ENCODE measurements at places on chromosomes 1 and 21.

DNA sequence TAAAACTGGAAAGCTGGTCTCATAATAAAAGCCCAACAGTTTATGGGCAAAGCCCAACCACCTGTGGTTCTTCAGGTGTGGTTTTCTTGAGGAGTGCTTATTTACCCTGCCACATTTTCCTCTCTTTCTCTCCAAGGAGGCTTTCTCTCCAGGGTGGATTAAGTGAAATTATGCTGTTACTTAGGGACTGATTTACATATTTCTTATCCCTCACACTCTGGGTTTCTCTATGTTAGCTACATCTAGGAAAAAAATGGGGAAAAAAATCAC lies 4.8 kb downstream of the TBX19 start:
- no peak for DNase-seq

GRCh38 chr1:245751116-245751515 lies 596.3 kb downstream of the KIF26B start:
- no peak for DNase-seq

- DNase-seq, result no peak
These were observed 58.0 kb downstream of the NKAIN1 start for GRCh38 chr1:31181515-31182343.

- DNase-seq, result no peak
These were observed 59.6 kb downstream of the USP24 start for GRCh38 chr1:55155522-55155921.

GRCh38 chr1:44592208-44593145 lies 81.8 kb downstream of the TMEM53 start:
- DNase-seq, result no peak

DNA sequence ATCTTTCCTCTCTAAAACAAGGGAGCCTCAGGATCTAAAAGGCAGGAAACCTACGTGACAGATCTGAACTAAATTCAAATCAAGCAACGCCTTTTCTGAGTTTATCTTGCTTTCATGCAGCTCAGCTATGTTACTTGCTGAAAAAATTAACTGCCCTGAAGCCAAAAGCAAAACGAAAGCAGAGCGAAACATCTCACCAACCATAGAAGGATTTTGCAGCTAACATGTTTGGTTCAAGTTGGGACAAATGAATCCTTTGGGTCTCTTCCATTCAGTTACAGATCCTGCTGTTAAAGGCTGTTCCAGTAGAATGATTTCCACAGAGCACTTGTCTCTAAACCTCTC lies 482 bp downstream of the SLC2A5 start:
- no peak for DNase-seq

- no peak for DNase-seq
These were observed 4.3 kb upstream of the SLX9 start for GRCh38 chr21:44935533-44935927.

DNA sequence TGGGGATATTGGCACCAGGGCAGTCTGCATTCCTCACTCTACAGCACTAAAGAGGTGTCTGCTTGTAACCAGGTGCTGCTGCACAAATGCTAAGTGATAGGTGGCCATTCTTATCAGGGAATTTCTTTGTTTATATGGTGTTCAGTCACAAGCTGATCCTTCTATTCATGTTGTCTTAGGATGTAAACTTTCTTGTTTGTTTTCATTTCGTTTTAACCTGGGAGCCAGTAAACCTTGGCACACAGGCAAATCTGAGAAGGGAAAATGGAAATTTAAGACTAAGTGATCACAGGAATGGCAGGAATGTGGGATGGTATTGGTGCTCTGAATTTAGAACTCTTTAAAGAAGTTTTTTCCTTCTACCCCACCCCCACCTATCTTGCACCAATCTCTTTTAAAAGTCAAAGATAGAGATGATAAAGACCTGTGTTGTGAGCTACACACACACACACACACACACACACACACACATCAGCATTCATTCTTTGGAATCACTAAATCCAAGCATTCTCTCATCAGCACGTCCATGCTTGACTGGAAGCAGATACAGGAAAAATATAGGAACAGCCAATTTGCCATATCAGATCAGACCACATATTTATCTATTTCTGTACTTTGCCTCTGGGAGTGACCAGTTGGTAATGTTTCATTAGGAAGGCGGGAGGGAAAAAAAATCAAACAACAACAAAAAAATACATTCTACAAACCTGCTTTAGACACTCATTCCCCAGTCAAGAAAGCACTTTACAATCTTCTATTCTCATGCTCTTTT lies 451.4 kb upstream of the ADGRL2 start:
- no peak for DNase-seq

DNA sequence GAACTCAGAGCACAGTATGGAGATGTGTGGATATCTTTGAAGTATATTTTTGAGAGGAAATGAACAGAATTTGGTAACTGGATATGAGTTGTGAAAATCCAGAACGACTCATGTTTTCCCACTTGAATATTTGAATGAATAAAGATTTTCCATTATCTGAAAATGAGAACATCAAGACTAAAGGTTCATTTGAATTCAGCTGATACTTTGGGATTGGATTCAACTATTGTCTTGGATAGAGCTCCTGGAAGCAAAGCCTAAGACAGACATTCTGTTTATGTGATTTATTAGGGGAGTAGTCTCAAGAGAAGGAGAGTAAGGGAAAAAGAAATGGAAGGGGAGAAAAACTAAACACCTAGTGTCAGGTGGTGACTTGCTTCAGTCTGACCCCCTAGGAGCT lies 256.0 kb upstream of the LYPLAL1 start:
- no peak for DNase-seq

DNA sequence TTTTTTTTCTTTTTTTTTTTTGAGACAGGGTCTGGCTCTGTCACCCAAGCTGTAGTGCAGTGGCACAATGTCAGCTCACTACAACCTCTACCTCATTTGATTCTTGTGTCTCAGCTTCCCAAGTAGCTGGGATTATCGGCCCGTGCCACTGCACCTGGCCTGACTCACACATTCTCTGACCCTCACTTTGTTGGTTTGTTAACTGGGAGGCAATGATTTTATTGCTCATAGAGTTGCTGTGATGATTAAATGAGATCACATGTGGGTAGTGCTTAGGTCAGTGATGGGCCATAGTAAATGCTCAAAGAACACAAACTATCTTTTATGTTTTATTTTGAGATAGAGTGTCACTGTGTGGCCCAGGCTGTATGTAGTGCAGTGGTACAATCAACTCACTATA lies 47.3 kb upstream of the SSBP3 start:
- no peak for DNase-seq

- DNase-seq, result no peak
These were observed 121.5 kb downstream of the CASZ1 start for GRCh38 chr1:10674700-10675609.

- no peak for DNase-seq
These were observed 5.9 kb downstream of the TTC39A start for GRCh38 chr1:51324251-51325010.

- no peak for DNase-seq
These were observed 67.9 kb downstream of the PHACTR4 start for GRCh38 chr1:28437264-28437923.

DNA sequence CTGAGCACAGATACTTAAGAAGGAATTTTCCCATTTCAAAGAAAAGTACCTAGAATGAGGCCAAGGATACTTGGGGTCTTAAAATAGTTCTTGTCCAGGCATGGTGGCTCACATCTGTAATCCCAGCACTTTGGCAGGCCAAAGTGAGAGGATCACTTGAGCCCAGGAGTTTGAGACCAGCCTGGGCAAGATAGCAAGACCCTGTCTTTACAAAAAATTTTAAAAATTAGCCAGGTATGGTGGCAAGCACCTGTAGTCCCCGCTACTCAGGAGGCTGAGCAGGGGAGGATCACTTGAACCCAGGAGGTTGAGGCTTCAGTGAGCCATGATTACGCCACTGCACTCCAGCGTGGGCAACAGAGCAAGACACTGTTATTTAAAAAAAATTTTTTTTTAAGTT lies 29.0 kb downstream of the NFYC start:
- DNase-seq, result no peak

DNA sequence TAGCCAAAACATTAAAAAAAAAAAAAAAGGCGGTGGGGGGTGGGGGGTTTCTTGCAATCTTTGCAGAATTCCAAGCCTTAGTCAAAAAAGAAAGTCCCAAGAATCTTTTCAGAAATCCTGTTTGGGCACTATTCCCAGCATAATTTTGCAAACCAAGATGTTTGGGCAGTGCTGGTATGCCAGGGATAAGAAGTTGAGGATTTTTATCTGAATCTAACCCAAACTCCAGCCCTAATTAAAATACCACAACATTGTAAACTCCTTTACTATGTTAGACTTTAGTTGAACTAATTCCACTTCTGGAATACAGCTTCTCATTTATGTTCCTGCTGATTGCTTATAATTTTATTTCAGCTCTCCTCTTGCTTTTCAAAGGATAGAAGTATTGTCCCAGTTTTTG lies 504.1 kb upstream of the ADGRL2 start:
- DNase-seq, result no peak

DNA sequence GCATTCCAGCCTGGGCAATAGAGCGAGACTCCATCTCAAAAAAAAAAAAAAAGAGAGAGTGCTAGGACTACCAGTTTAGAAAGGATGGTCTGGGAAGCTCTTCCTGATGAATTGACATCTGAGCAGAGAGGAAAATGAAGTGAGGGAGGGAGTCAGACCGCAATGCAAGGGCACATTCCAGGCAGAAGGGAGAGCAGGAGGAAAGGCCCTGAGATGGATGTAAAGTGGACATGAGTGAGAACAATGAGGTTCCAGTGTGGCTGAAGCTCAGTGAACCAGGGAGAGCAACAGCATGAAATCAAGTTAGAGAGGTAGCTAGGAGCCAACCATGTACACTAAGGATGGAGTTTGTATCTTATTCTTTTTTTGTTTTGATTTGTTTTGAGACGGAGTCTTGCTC lies 55.9 kb upstream of the SPOCD1 start:
- DNase-seq, result no peak

GRCh38 chr21:35933466-35933865 lies 126.9 kb downstream of the SETD4 start:
- no peak for DNase-seq

GRCh38 chr1:221137666-221138065 lies 258.4 kb downstream of the HLX start:
- DNase-seq, result no peak

GRCh38 chr1:119132179-119132578 lies 8.3 kb downstream of the WARS2 start:
- DNase-seq, result no peak

DNA sequence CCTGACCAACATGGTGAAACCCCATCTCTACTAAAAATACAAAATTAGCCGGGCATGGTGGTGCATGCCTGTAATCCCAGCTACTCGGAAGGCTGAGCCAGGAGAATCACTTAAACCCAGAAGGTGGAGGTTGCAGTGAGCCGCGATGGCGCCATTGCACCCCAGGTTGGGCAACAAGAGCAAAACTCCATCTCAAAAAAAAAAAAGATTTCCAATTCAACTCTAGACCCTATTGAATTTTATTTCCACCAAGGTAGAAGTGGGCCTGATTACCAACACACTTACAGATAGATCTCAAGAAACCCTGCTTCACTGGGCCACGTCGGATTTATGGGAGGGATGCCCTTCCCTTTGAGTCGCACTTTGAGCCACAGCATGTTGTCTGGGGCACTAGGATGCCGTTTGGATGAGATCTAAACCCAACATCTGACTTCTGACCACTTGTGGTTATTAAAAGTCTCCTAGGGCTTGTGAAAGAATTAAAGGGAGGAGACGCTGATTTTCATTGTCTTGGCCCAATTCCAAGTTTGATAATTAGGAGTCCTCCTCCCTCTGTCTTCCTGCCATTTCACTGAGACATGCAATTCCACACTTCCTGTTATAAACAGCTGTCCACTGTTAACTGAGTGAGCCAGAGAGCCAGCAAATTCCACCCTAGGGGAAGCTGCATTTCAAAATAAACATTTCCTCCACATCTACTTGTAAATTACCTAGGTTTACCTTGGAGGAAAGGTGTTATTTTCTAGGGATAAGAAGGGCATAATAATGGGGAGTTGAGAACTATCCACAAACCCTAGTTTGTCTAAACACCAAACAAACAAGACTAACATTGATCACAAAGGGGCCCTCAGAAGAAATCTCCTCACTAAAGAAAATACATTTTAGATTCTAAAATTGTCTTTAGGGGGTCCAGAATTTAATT lies 5.2 kb upstream of the RERE start:
- DNase-seq, result no peak

DNA sequence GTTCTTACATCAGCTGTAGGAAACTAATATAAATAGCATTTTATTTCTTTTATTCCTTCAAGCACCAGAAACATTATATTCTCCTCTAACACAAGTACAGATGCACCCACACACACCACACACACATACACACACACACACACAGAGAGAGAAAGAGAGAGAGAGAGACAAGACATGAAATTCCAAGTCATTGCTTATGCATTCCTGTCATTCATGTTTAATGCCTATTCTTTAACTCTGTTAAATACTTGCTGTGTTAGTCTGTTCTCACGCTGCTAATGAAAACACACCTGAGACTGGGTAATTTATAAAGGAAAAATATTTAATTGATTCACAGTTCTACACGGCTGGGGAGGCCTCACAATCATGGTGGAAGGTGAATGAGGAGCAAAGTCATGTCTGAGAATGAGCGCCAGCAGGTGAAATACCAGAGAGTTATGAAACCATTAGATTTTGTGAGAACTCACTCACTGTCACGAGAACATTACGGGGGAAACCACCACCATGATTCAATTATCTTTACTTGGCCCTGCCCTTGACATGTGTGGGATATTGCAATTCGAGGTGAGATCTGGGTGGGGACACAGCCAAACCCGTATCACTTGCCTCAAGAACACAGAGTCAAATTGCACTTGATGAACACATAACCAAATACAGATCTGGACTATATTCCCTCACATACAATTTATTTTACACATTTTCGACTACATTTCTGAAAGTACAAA lies 1058.1 kb upstream of the TMPRSS15 start:
- no peak for DNase-seq

GRCh38 chr1:180155182-180155682 lies 563 bp downstream of the QSOX1 start:
- no peak for DNase-seq

DNA sequence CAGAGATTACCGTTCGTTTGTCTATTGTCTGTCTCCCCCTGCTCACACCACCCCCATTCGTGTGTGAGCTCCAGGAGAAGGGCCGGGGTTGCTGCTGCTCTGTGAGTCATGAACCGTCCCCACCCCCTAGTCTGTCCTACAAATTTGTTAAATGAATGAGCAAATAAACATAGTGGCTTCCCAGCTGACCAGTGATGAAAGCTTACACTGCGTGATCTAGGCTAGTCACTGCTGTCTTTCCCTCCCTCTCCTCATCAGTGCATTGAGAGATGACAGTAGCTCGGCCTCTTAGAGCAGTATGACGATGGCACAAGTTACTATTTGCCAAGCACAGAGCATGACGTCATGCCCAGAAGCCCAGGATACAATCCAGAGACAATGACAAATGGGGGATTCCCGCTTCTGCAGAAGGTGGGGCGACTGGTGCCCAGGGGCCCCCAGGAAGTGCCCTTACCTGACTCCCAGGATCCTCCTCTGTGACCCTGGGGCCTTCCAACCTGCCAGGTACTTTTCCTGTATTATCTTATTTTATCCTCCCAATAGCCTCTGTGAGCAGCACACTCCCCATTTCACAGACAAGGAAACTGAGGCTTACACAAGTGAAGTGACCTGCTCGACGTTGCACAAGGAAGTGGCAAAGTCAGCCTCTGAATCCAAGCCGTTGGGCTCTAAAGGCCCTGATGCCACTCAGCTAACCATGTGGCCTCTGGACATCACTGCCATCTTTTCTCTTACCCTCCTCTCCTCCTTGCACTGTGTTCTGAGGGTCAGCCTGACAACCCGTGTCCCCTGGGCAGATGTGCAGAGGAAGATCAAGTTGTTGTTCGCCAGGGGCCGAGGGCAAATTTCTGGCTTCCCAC lies 8.6 kb upstream of the EPHA2 start:
- DNase-seq, result no peak

GRCh38 chr1:111359376-111359775 lies 68.2 kb downstream of the OVGP1 start:
- DNase-seq, result no peak

GRCh38 chr1:7267493-7267892 lies 482.2 kb downstream of the CAMTA1 start:
- DNase-seq, result no peak

Data from stimulated activated CD8-positive, alpha-beta memory T cell treated with anti-CD3 and anti-CD28 coated beads, Interleukin-4, amount 100 ng/mL, for 1 hour (primary cell).